Hepatocyte (in vitro differentiated cells): ENCODE measurements at places on chromosomes 4 and X. TPM values are rescaled to one million over a fixed set of nuclear protein-coding genes. Genes with fewer than 3 reads are reported as not detected.

- no peak for DNase-seq
Measured at GRCh38 chr4:66556651-66557278, 886.5 kb upstream of the EPHA5 start.

DNA sequence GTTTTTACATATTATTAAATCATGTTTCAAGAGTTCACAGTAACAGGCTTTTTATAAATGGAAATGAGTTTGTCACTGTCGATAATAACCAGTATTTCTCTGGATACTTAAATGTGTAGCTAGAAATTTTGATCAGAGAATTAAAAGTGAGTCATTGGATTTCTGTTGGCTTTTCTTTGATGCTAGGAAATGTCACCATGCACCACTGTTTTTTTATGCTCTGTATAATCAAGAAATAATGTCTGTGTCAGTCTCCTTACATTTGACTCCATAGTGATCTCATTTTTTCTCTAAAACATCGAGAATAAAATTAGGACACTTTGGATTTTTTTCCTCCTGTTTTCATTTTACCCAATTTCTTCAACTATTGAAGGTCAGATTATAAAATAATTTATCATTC lies 234.2 kb downstream of the RAPGEF2 start:
- no peak for DNase-seq

DNA sequence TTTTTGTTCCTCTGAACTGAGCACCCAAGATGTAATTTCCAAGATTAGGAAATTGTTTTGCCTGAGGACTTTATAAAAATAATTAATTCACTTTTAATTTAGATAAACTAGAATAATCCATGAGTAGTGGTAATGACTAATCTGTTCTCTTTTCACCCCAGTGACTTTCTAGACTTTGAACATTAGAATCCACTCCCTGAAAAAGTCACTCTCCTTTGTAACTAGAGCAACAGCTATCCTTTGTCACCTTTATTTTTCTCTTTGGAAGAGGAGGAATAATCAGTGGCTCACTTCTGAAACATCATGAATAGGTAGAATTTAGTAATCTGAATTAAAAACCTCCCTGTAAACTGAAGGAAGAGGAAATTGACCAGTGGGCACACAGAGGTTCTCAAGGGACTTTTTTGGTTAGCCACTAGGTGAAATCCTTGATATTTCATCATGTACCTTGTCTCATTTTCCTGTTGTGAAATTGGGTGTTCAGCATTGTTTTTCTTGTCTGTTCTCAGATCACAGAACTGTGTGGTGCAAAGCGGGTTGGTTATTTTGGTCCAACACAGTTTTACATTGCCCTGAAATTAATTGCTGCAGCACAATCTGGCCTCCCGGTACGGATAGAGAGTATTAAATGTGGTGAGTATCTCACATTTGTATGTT lies 59.4 kb downstream of the REPS2 start:
- no peak for DNase-seq

GPM6B gene
- total RNA-seq = 4.9 and 9.0 TPM in 2 replicates

NEXMIF gene
- total RNA-seq = 0.44 and 0.80 TPM in 2 replicates

MSANTD1 gene
- 0.08 and 0.57 TPM in 2 replicates for total RNA-seq
